Left ventricle myocardium inferior (tissue), 1 donor: ENCODE measurements at places on chromosomes 3 and 15.

DNA sequence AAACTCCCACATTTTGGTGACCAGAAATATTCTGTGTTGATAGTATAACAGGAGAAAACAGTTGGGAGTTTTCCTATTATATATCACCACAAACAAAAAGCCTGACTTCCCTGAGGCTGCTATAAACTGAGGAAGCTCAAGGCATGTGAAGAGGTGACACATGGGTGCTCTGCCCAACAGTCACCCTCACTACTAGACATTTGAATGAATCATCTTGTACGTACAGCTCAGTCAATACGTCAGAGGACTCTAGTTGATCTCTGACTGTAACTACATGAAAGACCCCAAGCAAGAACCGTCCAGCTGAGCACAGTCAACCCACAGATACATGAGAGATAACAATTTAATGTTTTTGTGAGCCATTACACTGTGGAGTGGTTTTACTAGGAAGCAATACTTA lies 338.3 kb upstream of the ATP11B start:
- no peak overlapping the region for H3K4me3 ChIP-seq
- no peaks in the 10 kb centered on the region for H3K36me3 ChIP-seq
- DNase-seq, result no peak
- no peak overlapping the region for H3K27ac ChIP-seq

DNA sequence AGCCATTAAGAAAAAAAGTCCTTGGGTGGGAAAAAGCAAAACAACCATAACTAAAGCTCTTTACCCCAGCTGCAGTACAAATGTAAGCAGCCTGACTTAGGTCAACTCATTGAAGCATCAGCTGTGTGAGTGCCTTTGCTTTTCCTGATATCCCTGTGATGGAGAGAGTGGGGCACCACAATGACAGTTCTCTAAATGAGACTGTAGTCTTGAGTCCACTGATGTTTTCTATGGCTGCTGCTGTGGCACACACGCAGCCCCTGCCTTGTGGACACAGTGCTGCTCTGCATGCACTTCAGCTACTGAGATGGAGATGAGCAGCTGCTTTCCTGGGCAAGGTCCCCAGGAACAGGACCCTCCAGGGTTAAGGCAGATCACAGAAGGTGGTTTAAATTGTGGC lies 173.2 kb downstream of the KCNAB1 start:
- peaks cover 17% of the 10 kb centered on the region for H3K4me1 ChIP-seq
- H3K36me3 ChIP-seq, result no peaks in the 10 kb centered on the region

GRCh38 chr3:144185276-144185675 lies 213.7 kb downstream of the DIPK2A start:
- H3K27me3 ChIP-seq, result no peaks in the 10 kb centered on the region
- no peak for DNase-seq
- no peak overlapping the region for H3K4me3 ChIP-seq
- no peaks in the 10 kb centered on the region for H3K36me3 ChIP-seq

- no peak for DNase-seq
- no peaks in the 10 kb centered on the region for H3K4me1 ChIP-seq
- H3K27ac ChIP-seq, result no peak overlapping the region
- no peak overlapping the region for H3K4me3 ChIP-seq
Measured at GRCh38 chr15:50229336-50229735, 36.2 kb downstream of the HDC start.

DNA sequence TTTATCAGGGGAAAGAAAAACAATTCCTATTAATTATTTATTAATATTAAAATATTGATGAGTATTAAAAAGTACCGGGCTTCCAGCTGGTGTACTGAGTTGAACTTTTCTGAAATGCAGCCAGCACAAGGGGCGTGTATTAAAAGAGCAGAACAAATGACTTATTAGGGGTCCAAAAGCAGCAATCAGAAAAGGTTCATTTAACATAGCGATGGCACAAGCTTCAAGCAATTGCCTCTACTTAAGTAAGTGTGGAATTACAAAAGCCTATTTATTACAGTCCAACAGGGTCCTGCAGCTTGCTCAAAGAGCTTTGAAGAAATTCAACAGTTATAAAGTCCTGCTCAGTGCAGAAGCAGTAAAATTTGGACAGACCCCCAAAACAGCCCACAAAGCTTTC lies 285.6 kb downstream of the EPHA3 start:
- H3K27ac ChIP-seq, result no peak overlapping the region
- no peaks in the 10 kb centered on the region for H3K4me1 ChIP-seq
- no peaks in the 10 kb centered on the region for H3K27me3 ChIP-seq
- H3K4me3 ChIP-seq, result no peak overlapping the region
